ENCODE measurements at places on chromosomes 3 and 15. TPM values are rescaled to one million over a fixed set of nuclear protein-coding genes. Genes with fewer than 3 reads are reported as not detected.

GRCh38 chr3:148797795-148798194 is 29.8 kb upstream of the CPB1 start:
- DNase-seq: no peak

- no peak for DNase-seq
These were observed 950 bp downstream of the ANKDD1A start for GRCh38 chr15:64912379-64913325.

GRCh38 chr15:57321973-57322601 is 54.2 kb upstream of the CGNL1 start:
- DNase-seq: no peak

DNA sequence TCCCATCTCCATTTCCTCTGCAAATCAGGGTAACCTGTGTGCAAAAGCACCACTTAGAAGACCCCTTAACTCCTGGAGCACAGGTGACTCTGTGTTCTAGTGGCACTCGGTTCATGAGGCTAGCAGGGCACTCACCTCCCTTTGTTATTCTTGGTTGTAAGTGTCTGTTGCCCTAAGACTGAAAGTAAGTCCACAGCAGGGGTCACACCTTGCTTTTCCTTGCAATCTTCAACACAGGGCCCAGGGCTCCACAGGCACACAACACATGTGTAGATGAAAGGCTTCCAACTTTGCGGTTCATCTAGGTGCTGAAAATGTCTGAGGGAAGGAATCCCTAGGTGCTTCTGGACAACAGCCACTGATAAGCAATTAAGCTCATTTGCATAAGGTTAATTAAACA is 2.9 kb downstream of the RNU6-1 start:
- DNase-seq: no peak

DNA sequence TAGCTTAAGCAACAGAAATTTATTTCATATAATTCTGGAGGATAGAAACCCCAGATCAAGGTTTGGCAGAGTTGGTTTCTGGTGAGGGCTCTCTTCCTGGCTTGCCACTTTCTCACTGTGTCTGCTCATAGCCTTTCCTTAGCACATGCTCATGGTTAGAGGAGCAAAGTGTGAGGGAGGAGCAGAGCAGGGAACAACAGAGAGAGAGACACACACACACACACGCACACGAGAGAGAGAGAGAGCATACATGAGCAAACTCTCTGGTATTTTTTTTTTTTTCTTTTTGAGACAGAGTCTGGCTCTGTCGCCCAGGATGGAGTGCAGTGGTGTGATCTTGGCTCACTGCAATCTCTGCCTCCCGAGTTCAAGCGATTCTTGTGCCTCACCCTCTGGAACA is 36.8 kb upstream of the ZDHHC23 start:
- peak; percentile 43 for DNase-seq

Gene LAMB2
- 202 TPM for total RNA-seq

Gene FBN1
- 4,431 TPM for total RNA-seq

Gene DGKG
- total RNA-seq: 0.27 TPM
